IMR-90 (cell line): ENCODE measurements at places on chromosomes 5 and 9. TPM values are rescaled to one million over a fixed set of nuclear protein-coding genes. Genes with fewer than 3 reads are reported as not detected.

- no peak for DNase-seq
Measured at GRCh38 chr5:83559118-83559785, 87.7 kb downstream of the VCAN start.

DNA sequence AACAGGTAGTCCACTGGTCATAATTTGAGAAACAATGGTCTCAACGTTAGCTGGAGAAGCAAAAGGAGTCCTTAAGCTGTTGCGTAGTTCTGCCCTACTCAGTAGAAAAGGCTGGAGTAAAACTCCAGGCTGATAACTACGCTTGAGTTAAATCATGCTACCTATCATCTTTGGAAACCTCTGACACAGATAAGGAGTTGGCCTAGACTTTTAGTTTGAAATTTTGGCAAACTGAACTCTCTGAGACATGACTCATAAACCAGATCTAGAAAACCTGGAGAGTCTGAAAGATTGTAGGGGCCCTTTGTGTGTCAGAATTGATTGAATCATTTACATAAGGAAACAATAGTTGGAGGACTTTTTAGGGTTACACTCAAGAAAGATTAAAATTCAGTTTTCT lies 26.3 kb downstream of the NMUR2 start:
- no peak for DNase-seq

DNA sequence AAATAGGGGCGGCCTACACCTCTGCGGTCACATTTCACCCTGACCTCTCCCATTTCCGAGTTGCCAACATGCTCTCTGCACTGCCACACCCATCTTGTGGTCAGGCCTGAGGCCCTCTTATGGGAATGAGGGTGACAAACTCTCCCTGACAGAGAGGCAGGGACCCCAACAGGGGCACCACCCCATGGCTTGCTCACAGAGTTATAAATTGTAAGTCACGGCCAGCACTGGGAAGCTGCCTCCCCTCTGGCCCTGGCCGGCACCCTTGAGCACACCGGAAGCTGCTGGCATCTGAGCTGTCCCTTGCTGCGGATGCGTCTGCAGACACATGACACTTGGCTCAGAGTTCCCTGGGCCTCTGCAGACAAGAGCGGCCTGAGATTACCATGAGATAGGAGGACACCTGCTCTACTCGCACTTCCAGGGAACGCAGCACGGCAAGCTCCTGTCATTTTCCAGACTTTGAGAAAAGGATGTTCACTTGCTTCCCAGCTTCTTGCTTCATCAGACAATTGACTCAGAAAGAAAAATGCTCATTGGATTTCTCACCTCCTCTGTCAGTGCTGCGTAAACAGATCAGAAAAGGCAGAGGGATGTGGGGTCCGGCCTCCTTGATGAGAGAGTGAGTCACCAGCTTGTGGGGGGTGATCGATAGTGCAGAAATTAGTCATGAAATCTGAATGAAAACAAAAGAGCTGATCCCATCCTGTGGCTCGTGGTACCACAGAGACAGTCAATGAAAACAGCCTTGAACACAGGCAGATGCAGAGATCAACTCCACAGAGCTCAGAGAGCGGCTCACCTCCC lies 269.8 kb downstream of the SYK start:
- DNase-seq = peak; percentile 99

TAF11L10 gene
- total RNA-seq = not detected in 2 replicates

PLAA gene
- total RNA-seq = 24.4 and 37.8 TPM in 2 replicates
